Fibroblast of the conjunctiva (primary cell): ENCODE measurements at places on chromosomes 2 and 18.

DNA sequence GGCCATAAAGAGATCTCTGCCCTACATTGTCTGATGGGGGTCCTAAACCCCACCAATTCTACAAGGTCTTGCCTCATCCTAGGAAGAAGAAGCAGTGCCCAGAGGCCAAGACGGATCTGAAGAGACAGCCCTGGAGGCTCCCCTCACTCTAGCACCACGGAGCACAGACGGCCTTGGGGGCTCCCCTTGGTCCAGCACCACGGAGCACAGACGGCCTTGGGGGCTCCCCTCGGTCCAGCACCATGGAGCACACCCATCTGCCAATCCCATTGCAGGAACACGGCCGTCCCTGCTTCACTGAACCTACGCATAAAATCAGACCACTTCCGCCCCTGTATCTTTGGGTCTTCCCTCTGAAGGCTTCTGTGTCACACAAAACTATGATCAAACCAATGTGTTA is 215.1 kb upstream of the SALL3 start:
- no peak for DNase-seq

DNA sequence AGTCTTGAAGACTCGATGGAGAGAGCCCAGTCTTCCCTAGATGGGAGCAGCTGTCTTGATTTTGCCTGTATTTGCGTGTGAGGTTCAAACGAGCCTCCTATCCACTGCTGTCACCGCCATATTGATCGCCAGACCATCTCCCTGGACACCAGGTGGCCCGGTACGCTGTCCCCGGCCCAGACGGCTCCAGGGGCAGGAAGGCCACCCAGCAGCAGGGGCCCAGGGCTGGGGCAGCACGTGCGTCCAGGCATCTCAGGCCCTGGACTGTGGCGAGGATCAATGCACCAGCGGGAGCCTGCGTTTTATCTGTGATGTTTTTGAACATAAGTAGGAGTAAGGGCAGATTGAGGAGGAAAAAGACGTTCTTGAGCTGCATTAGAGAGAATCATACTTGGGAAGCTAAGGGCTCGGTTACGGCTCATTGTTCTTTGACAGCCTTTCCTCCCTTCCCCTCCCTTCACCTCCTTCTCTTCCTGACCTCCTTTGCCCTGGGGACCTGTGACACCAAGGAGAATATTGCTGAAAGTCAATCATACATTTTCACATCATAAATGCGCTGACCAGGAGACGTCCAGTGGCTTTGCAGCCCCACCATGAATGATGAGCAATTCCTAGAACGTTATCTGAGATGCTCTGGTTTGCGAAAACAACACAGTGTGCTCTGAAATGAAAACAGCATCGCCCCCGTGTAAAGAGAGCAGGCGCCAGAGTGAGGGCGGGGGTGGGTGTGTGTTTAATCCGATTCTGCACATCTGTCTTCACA is 711.2 kb upstream of the SALL3 start:
- no peak for DNase-seq

- no peak for DNase-seq
Observed at GRCh38 chr18:36593001-36593400, 235.8 kb downstream of the TPGS2 start.

GRCh38 chr2:30338475-30338874 is 107.1 kb downstream of the LBH start:
- DNase-seq = no peak

- DNase-seq = no peak
Observed at GRCh38 chr2:31137211-31138036, 816 bp downstream of the GALNT14 start.

DNA sequence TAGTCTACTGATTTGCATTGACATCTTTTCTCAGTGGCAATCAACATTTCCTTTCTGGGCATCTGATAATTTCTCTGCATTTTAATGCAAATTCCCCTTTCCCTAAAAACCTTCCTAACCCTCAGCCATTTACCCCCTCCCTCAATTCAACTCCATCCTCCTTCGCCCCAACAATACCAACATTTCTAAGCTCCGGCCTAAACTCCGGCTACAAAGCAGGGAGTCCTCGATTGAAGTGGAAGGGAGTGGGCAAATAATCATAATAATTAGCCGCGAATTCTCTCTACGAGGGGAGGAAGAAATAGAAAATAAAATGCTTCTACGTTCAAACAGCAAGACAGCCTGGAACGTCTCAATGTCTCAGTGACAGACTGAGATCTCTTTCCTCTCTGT is 4.6 kb downstream of the BCL11A start:
- no peak for DNase-seq

DNA sequence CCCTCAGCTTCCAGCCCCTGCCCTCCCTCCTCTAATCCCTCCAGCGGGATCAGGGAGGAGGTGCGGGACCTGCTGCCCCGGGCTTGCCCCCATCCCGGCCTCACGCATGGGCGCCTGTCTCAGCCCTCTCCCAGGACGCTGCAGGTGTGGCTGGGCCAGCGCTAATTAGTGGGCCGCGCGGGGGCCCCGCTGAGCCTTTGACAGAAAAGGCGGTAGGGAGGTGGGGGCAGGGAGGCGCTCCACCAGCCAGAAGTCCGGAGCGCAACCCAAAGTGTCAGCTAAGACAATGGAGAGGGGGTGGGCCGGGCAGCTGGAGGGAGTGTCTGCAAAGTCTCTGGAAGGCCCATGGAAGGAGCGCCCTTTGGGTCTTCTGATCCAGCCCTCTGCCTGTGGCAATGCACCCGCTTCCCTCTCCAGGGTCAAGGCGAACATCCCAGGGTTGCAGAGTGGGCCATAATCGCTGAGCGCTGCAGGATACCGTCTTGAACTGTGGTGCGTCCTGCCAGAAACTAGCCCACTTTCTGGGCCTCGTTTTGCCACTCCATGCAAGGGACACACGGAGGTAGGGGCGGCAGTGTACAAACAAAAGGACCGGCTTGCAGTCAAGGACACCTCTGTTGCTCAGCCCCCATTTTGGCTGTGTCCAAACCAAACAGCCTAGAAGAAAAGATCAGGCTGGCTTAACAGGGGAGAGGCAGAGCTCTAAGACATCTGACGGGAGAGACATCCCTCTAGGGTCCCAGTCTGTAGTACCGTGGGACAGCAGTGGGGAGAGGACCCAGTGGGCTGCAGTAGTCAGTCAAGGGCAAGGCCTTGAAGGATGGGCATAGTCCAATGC is 3.5 kb downstream of the ATP6V1B1 start:
- DNase-seq = no peak

- no peak for DNase-seq
Observed at GRCh38 chr2:69509011-69509749, 71.9 kb upstream of the NFU1 start.

- DNase-seq = no peak
Observed at GRCh38 chr2:119723784-119724467, 35.8 kb upstream of the PTPN4 start.

- DNase-seq = no peak
Observed at GRCh38 chr2:162243715-162244114, 470 bp upstream of the FAP start.

GRCh38 chr2:168216351-168217005 is 30.9 kb downstream of the STK39 start:
- no peak for DNase-seq

GRCh38 chr2:134134313-134134706 is 119.6 kb upstream of the MGAT5 start:
- no peak for DNase-seq

GRCh38 chr2:206555721-206556120 is 86.6 kb upstream of the FAM237A start:
- peak; percentile 1 for DNase-seq

DNA sequence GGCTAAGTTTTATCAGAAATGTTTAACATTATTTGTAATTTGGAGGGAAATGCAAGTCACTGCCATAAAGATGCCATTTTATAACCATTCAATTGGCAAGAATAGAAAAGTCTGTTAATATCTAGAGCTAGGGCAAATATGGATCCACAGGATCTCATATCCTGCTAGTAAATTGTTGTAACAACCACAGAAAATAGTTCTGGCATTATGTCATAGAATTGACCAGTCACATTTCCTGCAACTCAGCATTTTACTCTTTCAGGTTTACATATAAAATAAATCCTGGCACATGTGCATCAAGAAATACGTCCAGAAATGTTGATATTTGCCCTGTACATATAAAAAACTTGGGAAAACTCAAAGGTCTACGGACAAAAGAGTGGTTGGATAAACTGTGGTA is 32.9 kb downstream of the OSBPL6 start:
- DNase-seq = no peak

DNA sequence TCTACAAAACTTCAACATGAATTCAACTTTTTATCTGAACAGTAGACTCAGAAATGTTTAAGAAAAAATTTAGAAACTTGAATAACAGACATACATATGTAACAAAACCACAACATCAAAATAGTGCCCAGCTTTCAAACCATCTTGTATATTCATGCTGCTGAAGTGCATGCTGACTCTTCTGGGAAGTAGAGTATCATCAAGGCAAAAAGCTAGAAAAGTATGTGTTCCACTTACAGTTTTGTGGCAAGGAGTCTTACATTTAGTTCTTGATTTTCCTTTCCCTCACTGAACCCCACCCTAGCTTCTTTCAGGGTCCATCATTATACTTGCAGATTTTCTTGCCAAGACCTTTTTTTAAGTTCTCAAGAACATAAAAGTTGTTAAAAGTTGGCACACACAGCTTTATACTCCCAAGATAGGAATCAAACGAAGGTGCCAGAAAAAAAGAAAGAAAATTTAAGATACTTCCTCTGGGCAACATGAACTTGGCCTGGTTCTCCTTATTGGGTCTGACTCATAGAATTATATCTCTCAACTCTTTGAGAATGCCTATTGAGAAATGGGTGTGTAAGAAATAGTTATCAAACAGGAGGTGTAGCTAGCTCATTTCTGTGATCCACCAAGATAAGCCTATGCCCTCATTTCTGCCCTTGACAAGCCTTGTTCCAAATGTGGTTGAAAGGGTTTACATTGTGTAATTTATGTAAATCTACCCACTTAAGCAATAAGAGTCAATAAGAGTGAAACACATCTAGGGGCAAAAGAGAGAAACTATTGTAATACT is 667.6 kb upstream of the ACVR2A start:
- no peak for DNase-seq

DNA sequence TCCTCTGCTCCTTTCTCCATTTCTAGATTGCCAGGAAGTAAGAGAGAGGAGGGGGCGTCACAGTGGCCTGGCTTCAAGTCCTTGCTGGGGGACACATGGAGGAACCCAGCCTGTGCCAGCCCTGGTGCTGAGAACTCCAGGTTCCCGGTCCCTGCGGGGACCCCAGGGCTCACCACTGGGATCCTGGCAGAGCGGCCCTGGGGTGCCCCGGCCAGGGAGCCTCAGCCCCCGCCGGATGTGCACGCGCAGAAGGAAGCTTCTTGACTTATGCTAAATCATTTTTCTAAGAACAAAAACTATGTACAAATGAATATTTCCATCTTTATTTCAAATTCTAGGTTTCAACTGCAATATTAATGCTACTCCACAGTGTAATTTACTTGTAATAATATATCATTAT is 82.6 kb upstream of the SP3 start:
- DNase-seq = no peak

- peak; percentile 75 for DNase-seq
Observed at GRCh38 chr2:9112079-9112721, 94.4 kb upstream of the ASAP2 start.

DNA sequence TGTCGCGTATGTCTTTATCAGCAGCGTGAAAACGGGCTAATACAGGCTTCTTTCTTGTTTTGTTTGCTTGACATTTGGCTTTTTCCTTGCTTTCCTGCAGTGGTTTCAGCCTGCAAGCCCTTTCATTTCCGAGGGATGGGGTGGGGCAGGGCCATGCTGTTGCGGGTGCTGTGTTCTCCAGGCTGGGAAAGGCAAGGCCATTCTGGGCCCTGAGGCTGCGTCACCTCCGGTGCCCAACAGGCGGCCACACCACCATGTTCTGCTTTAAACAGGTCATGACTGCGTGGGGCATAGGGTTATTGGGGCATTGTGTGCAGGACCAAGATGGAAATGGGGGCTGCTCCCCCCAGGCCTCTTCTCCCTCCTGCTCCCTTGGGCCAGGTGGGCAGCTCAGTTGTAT is 38.6 kb upstream of the PLB1 start:
- DNase-seq = no peak

GRCh38 chr18:59428018-59428417 is 69.0 kb upstream of the LMAN1 start:
- no peak for DNase-seq

- DNase-seq = no peak
Observed at GRCh38 chr2:49255409-49255971, 101.2 kb upstream of the FSHR start.

DNA sequence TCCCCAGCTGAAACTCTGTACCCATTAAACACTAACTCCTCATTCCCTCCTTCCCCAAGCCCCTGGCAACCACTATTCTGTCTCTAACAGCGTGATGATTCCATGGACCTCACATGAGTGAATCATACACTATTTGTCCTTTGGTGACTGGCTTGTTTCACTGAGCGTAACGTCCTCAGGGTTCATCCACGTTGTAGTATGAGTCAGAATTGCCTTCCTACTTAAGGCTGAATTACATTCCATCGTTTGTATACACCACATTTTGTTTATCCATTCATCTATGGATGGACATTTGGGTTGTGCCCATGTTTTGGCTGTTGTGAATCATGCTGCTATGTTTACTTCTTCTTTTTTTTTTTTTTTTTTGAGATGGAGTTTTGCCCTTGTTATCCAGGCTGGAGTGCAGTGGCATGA is 19.6 kb upstream of the CABLES1 start:
- DNase-seq = peak; percentile 88

DNA sequence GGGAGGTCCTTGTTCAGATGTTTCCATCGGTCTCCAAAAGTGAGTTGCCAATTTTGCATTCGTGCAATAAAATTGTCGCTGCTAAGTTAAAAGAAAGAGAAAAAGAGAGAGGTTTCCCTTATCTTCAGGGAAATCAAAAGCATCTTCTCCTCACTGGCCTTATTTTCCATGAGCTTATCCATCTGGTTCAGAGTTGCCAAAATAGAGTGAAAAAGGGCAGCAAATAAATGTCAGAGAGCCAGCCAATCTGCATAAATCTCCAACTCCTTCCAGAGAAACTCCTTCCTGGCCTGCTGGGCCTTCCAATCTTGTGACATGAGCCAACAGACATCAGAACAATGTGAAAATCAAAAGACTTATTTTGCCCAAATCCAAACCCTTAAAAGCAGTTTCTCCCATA is 28.4 kb downstream of the PAX3 start:
- no peak for DNase-seq

- no peak for DNase-seq
Observed at GRCh38 chr18:7281579-7281978, 50.7 kb downstream of the LRRC30 start.

DNA sequence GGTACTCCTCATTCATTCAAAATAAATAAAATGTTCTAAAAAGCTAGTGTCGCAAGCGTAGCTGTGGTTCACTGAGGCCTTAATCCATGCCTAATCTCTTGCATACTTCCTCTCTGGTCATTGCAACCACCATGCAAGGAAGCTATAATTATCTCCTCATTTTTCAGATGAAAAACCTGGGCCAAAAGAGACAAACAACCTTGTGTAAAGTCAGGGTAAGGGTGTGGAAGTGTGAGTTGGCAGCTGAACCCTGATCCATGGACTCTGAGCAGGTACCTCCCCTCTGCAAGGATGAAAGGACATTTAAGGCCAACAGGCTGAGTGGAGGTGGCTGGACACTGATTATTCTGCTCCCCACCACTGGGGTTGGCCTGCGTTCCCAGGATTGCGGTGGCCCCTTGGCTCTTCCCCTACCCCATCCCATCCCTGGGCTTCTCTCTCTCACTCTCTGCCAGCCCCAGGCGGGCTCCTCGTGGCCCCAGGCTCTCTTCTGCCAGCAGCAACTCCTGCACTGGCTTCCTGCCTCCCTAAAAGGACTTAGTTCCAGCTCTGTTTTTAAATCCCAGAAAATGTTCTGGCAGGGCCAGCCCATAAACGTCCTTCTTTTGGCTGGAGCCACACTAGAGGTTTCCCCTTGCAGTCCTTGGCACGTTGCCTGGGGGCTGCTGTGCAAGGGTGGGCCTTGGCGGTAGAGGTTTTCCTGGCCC is 72.0 kb upstream of the AFF3 start:
- no peak for DNase-seq
